ENCODE measurements at places on chromosomes 2 and 18.

- no peak for DNase-seq
These were observed 277.3 kb downstream of the PTPRM start for GRCh38 chr18:7844418-7844817.

DNA sequence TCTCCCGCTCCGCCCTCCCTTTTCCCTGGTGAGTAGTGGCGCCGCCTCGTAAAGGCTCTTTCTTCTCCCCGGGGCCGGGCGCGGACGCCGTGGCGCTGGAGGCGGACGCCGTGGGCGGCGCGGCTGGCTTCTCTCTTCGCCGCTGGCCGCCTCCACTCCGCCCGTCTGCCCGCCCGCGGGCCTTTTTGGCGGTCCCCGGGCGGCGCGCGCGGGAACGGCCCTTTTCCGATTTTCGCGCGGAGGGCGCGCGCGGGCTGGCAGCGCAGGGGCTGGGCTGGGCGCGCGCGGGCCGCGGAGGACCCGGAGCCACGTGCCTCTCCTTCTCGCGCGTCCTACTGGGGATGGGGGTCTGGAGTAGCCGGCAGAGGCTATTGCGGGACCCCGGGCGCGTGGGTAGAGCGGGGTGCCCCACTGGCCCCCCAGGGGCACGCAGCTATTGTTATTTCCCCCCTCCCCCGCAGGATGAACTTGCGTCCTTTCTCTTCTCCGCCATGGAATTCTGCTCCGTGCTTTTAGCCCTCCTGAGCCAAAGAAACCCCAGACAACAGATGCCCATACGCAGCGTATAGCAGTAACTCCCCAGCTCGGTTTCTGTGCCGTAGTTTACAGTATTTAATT, 472 bp downstream of the SLC20A1 start:
- DNase-seq: peak; percentile 71

DNA sequence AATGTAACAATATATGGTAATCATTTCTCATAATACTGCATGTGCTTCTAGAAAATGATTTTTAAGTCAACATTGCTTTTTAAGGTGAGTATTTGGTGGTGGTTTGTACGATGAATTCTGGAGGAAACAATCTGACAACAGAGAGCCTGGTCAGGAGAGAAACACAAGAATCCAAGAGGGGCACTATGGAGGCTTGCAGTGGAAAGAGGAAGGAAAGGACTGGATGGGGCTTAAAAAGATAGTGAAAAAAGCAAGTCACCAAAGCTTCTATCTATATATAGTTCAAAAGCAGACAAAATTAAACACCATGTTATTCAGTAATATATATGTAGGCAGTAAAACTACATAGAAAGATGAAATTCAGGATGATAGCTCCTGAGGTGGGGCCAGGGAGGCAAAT, 109.4 kb upstream of the SERTAD2 start:
- DNase-seq: no peak

DNA sequence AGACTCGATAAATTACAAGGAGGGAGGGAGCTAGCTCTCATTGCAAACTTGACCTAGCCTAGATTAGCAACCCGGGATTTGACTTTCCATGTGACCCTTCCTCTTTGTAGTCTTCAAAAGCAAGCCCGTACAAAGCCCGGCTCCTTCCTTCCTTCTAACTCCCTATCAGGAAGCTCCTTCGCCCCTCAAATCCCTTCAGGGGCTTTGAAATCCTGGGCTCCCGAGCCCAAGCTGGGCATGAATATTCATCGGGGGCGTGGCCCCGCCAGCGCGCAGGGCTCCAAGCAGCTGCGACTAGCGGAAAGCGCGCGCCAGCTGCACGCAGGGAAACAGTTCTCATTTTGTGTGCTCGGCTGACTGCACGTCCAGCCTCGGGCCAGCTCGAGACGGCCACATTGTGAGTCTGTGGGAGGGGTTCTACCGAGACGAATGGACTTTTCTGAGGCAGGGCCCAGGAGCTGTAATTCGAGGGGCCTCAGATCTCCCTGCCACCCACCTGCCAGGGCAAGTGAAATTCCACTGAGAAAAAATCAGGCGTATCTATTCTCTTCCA, 84.0 kb upstream of the PELI1 start:
- peak; percentile 89 for DNase-seq

DNA sequence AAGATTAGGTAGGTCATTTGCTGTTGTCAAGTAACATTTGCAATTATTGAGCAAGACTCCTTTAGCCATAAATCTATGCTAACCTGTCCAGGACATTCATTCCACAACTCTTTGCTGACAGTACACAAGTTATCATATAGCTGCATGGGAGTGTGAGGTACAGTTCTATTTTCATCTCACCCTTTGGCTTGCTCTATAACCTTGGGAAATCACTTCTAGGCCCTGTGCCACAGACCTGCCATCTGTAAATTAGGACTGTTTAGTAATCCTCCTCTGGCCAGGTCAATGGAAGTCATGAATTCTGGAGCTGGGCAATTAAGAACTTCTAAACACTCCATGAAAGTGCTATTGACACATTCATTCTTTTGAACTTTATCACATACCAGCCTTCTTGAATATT, 34.6 kb upstream of the PAIP2B start:
- no peak for DNase-seq

- DNase-seq: peak; percentile 87
These were observed 72.6 kb downstream of the TPGS2 start for GRCh38 chr18:36756242-36756641.

DNA sequence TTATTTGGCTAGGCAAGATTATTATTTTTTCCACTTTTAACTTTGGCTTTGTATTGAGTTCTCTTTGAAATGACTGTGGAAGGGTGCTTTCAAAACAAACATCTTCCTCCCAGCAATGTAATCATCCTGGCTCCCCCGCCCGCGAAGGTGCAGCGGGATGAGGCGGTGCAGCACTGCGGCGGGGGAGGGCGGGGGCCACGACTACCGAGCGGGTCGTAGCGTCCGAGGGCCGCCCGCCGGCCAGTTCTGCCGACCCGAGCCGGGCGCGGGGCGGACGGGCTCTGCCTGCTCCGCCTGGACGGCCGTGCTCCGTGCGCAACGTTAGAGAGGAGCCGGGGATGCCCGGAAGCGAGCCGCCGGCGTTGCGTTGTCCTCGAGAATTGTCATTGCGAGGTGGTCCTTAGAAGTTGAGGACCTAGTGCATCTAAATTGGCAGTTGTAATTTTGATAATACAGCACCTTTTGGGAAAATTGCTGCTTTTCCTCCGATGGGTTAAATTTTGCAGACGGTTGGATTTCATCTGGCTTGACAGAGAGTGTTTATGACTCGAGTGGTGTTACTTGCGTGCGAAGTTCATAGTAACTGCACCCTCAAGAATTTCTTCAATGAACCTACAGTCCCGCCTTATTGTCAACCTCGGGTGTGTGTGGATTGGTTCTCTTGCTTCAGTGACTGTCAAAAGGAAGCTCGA, 1.1 kb downstream of the EPC2 start:
- peak; percentile 34 for DNase-seq

GRCh38 chr2:127181851-127182250, 38.2 kb downstream of the CYP27C1 start:
- no peak for DNase-seq

DNA sequence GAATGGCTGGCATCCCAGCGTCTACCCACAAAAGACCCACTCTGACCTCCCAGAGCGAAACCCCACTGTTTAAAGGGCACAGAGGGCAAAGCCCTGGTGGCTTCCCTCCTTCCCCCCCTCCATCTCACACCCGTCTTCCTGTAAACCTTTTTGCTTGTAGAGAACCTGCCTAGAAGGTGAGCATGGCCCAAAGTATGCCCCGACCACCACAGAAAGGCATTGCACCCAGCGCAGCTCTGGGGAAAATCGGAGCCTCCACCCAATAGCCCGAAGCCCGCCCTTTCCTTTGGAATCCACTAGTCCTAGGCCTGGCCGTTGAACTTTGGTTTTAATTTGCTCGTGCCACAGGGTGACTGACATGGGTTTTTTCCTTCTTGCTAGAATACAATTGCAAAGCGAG, 22.6 kb downstream of the DIPK1C start:
- no peak for DNase-seq

- peak; percentile 64 for DNase-seq
These were observed 183.6 kb downstream of the SMAD7 start for GRCh38 chr18:48767090-48767690.

GRCh38 chr2:220981926-220982325, 590.2 kb downstream of the EPHA4 start:
- DNase-seq: no peak

DNA sequence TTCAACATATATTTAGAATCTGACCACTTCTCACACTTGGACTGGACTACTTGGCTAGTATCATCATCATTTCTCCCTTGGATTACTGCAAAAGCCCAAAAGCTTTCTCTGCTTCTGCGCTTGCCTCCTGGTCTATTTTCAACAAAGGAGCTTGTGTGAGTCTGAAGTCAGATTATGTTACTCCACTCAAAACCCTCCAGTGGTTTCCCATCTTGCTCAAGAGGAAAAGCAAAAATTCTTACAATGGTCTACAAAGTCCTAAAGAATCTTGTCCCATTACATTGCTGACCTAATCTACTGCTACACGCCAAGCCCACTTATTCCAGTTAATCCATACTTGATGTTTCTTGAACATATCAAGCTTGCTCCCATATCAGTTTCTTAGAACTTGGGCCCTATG, 9.6 kb downstream of the PREPL start:
- DNase-seq: no peak

DNA sequence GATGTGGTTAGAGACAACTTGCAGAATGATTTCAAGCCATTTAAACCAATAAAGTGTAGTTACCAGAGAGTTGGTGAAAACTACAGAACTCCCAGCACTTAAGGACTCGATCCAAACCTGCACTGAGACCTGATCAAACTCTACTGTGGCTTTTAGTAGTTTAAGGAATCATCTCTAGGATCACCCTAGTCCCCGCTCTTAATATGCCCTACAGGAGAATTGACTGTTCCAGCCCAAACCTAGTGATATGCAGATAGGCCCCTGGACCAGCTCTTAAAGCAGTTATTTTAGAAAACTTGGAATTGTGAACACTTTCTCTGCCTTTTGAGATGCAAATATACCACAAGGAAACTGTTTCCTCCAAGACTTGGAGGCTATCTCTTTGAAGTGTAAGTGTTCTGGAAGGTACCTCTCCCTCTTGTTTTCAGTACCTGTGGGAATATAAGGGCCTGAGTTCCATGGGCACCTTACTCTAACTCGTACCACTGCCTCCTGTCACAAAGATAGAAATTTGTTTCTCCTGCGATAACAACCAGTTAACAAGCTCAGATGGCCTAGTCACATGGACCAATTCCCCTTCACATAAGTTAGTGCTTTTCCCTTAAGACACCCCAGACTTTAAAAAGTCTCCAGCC, 1367.2 kb upstream of the SLC39A10 start:
- DNase-seq: no peak

GRCh38 chr18:2207294-2207693, 364.0 kb downstream of the METTL4 start:
- no peak for DNase-seq

- DNase-seq: peak; percentile 53
These were observed 136.5 kb upstream of the HAAO start for GRCh38 chr2:42928692-42929545.

- no peak for DNase-seq
These were observed 777.6 kb upstream of the SOX11 start for GRCh38 chr2:4914551-4914950.

DNA sequence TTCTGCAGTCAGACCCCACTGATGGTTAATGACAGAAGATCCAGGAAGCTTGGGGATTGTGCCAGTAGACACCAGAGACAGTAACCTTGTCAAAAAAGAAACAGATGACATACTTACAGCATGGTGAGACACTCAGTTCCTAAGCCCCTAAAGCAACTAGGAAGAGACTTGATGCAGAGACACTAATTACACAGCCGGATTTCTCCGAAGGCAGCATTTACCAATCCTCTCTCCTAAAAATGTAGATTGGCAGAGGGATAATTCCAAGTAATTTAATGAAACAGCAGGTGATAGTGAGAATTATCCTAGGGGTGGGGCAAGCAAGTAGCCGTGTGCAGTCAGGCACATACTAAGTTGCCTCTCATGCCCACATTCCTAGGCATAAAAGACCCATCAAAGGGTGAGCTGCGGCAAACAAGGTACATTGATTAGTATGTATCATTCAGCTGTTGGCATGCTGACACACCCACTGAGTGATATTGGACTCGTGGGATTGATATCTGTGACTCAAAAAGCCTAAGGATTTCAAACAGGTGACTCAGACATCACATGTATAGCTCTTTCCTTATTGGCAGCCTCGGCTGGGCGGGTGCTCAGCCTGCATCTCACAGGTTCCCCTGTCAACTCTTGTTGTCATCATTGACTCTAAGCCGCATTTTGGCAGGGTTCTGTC, 296.7 kb upstream of the ATP5MC3 start:
- DNase-seq: no peak

GRCh38 chr2:133098787-133099186, 428.8 kb upstream of the LYPD1 start:
- no peak for DNase-seq

GRCh38 chr2:2107141-2107540, 223.9 kb downstream of the MYT1L start:
- no peak for DNase-seq

GRCh38 chr2:96386470-96386869, 50.9 kb downstream of the NCAPH start:
- no peak for DNase-seq

DNA sequence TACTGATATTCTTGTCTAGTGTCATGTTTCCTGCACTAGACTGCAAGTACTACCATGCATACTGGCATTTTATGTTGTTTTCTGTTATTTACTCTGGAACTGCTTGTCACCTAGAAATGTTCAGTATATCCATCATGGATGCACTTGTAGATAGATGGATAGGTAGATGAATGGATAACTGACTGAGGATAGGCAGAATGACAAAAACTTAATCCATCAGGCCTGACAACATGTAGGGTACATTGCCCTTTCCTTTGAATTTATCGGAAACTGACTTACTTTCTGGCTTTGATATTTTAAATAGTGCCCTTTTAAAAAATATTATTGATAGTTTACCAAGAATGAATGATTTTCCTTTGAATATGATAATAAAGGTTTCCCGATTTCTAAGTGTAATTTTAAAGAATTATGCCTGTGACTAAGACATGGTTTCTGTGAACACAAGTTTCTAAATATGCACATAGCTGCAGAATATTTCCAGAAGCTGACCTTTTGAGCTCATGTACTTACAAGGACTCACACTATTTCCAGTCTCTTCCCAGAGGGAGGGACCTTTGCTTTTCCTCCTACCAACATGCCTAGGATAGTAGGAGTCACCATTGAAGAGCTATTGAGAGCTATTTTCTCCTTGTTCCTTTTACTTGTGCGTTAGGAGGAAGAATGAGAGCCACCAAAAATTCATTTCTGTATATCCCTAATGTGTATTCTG, 81.3 kb downstream of the ANKRD12 start:
- DNase-seq: no peak

DNA sequence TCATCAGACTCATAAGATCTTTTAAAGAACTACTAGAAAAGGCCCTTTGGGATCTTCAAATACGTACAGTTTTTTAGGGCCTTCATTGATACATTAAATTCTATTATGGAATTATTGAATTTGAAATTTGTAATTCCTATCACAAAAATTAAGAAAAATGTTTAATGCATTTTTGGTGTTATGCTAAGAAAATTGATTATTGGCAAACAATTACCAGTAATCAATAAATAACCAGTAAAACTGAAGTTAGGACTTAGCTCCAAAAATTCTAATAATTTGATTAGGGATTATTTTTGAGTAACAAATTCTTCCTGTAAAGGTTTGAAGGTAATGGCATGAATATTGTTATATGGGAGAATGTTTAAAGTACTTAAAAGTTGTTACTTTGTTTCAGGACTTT, 119.3 kb downstream of the UBR3 start:
- no peak for DNase-seq

GRCh38 chr18:48184118-48184517, 225.1 kb downstream of the ZBTB7C start:
- DNase-seq: peak; percentile 57

Measured in AG20443 (cell line).